Nasal cavity respiratory epithelium epithelial cell of viscerocranial mucosa (primary cell): ENCODE measurements at places on chromosomes 3 and 15. TPM values are rescaled to one million over a fixed set of nuclear protein-coding genes. Genes with fewer than 3 reads are reported as not detected.

Gene ANKRD34C
- not detected in 2 replicates for total RNA-seq

Gene CCDC54
- not detected in 2 replicates for total RNA-seq

Gene SOX14
- not detected in 2 replicates for total RNA-seq

Gene ARHGAP31
- total RNA-seq = under 0.01 and 0.85 TPM in 2 replicates

Gene FAM174B
- total RNA-seq = under 0.01 and 1.3 TPM in 2 replicates

Gene MOBP
- total RNA-seq = not detected in 2 replicates

Gene INSYN1
- total RNA-seq = 1.5 and 1.7 TPM in 2 replicates

Gene HCLS1
- total RNA-seq = 3.8 and 29.3 TPM in 2 replicates

Gene ACTRT3
- total RNA-seq = 1.0 and 1.5 TPM in 2 replicates

Gene NR1I2
- under 0.01 TPM in 2 replicates for total RNA-seq

Gene LTK
- total RNA-seq = under 0.01 TPM in 1 of 2 replicates, not detected in the other

Gene GHRL
- total RNA-seq = not detected in 2 replicates

Gene RHOV
- 6.2 and 37.3 TPM in 2 replicates for total RNA-seq

Gene RBM5
- 103 and 202 TPM in 2 replicates for total RNA-seq

Gene ADCY5
- total RNA-seq = not detected in 2 replicates

Gene CCDC80
- total RNA-seq = 9.9 and 38.5 TPM in 2 replicates

Gene PIAS1
- 6.5 and 16.5 TPM in 2 replicates for total RNA-seq

Gene COMMD4
- 22.2 and 31.2 TPM in 2 replicates for total RNA-seq

Gene FSIP1
- total RNA-seq = 8.9 and 38.4 TPM in 2 replicates

Gene RBP2
- not detected in 2 replicates for total RNA-seq

Gene CCR5
- not detected in 2 replicates for total RNA-seq

Gene CCDC9B
- 9.9 and 29.4 TPM in 2 replicates for total RNA-seq

Gene AGBL1
- total RNA-seq = not detected in 2 replicates

Gene C3orf22
- total RNA-seq = not detected in 2 replicates

Gene KCNAB1
- under 0.01 and 0.85 TPM in 2 replicates for total RNA-seq

Gene IQCF2
- not detected in 2 replicates for total RNA-seq

Gene GCNT3
- total RNA-seq = 3.4 and 13.5 TPM in 2 replicates

Gene C3orf85
- not detected in 2 replicates for total RNA-seq

Gene CHAC1
- total RNA-seq = 63.7 and 81.0 TPM in 2 replicates

Gene PPP1R14D
- total RNA-seq = not detected in 2 replicates

Gene UROC1
- total RNA-seq = not detected in 2 replicates

Gene RYR3
- under 0.01 and 0.14 TPM in 2 replicates for total RNA-seq

Gene GRAMD1C
- total RNA-seq = 1.0 and 2.5 TPM in 2 replicates

Gene MED12L
- under 0.01 and 0.14 TPM in 2 replicates for total RNA-seq

Gene GOLGA8M
- total RNA-seq = not detected in 2 replicates

Gene GNAT1
- total RNA-seq = not detected in 2 replicates

Gene DCP1A
- total RNA-seq = 9.9 and 15.5 TPM in 2 replicates

Gene CD200R1
- total RNA-seq = under 0.01 and 0.07 TPM in 2 replicates

Gene HYPK
- total RNA-seq = 4.3 and 5.8 TPM in 2 replicates

Gene SERPINI2
- total RNA-seq = not detected in 2 replicates

Gene CLDN11
- total RNA-seq = 0.34 and 0.43 TPM in 2 replicates

Gene TM4SF18
- not detected in 2 replicates for total RNA-seq

Gene CFAP91
- total RNA-seq = 0.07 TPM in 1 of 2 replicates, not detected in the other

Gene CACNA2D3
- 0.07 and 1.0 TPM in 2 replicates for total RNA-seq

Gene UACA
- 24.3 TPM in 2 replicates for total RNA-seq
